Naive B cell (primary cell): ENCODE measurements at places on chromosomes 7 and 10. TPM values are rescaled to one million over a fixed set of nuclear protein-coding genes. Genes with fewer than 3 reads are reported as not detected.

PURB gene
- 2.9 TPM for polyA plus RNA-seq

CYP2C8 gene
- not detected for polyA plus RNA-seq

- no peak for DNase-seq
These were observed 39.9 kb downstream of the DKK1 start for GRCh38 chr10:52353960-52354394.

STOX1 gene
- 0.20 TPM for polyA plus RNA-seq

DNA sequence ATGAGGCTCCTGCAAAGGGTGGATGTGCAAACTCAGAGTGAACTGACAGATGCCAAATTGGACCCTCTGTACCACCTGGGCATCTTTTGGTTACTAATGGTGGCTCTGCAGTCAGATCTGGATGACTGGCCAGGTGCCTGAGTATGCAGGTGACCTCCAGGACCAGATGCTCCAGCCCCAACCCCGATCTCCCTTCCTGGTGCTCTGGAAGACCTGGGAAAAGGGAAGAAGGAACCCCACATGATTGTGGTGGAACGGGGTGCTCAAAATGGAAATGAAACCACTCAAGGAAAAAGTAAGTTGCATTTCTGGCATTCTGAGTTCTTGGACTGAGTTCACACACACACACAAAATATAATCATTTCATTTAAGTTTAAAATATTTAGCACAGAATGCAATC, 9.8 kb upstream of the AEBP1 start:
- no peak for DNase-seq

DNA sequence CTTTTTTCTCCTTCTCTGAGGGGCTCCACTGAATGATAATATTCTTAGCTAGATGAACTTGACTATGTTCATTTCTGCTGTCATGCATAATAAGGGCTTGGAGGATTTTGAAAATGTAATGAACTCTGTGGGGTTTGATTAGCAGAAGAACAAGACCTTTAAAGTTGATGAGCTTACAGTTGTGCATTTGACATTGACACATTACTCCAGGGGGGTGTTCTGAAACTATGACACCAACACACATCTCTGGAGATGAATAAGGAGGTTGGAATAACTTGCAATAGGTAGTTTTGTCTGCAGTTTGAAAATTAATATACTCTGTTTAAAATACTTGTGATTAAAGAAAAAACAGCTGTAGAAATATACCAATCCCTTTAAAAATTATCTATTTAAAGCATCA, 80.3 kb downstream of the ANK3 start:
- DNase-seq: no peak

DNA sequence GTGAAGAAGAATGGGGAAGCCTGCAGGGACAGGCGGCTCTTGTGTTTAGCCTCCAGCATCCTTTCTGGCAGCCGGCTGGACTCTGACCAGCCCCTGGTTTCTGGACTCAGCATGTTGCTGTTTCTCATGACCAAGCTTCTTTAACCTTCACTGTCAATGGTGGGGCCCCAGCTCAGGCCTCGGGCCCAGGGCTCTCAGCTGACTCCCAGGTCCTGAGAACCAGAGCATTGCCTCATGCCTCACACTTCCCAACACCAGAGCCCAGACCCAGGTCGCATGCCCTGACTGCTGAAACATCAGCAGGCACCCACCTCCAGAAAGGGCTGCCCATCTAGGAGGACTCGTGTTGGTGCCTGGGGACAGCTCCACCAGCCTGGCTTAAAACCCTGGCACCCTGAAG, 34.8 kb upstream of the FGFR2 start:
- DNase-seq: no peak

DNA sequence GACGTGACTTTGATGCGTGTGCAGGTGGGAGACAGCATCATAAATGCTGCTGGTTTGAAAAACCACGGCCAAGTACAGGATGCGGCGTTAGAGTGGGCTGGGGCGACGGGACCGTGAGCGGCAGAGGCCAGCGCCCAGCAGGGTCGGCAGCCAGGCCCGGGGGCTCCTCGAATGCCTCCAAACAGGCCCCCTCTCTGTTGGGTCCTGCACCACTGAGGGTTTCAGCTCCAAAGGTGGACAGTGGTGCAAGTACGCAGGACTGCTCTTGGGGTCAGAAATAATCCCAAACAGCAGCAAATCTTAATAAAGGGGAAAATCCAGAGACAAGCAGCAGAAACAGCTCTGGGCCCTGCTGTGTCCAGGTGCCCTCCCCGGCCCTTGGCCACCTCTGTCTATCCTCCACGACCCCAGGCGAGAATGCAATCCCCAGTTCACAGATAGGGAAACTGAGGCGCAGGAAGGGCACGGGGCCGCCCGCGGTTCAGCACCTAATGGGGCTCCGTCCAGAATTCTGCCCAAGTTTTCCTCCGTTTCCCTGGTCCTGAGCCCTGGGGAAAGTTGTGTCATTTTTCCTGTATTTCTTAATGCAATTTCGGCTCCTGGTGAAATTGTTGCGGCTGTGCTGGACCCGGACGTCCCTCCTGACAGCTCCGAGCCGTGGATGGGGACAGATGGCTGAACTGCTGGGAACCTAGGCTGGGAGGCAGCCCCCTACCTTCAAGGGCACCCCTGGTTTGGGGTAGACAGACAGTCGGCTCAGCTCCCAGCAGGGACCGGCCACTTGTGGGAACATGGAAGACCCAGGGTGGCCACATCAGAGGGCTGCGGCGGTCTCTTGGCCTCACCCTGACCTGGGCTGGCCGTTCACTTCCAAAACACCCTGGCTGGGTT, 97.4 kb downstream of the FOXL3 start:
- no peak for DNase-seq

DNA sequence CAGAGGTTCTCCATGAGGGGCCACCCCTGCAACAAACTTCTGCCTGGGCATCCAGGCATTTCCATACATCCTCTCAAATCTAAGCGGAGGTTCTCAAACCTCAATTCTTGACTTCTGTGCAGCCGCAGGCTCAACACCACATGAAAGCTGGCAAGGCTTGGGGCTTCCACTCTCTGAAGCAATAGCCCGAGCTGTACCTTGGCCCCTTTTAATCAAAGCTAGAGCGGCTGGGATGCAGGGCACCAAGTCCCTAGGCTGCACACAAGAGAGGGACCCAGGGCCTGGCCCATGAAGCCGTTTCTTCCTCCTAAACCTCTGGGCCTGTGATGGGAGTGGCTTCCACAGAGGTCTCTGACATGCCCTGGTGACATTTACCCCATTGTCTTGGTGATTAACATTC, 43.8 kb downstream of the CDHR3 start:
- no peak for DNase-seq

DNA sequence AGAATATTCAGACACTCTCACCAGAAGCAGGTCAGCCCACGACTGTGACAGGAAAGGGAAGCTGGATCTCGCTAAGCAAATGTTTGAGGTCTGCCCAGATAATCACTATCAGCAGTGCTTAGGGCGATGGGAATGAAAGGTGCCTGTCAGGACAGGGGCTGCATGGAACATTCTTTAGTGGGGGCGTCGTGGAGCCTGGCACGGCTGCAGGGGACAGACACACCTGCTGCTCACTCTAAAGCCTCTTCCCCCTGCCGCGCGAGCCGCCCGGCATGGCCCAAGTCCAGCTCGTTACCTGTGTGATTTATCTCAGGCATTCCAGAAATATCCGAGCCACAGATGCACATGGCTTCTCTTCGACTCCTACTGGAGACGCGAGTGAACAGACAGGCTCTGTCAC, 235.5 kb downstream of the GLRX3 start:
- DNase-seq: no peak

NSMCE4A gene
- 66.4 TPM for polyA plus RNA-seq

GRCh38 chr10:78894089-78894840, 174.5 kb upstream of the ZMIZ1 start:
- DNase-seq: no peak

PNLIPRP1 gene
- polyA plus RNA-seq: not detected

CD36 gene
- 4.3 TPM for polyA plus RNA-seq

DNA sequence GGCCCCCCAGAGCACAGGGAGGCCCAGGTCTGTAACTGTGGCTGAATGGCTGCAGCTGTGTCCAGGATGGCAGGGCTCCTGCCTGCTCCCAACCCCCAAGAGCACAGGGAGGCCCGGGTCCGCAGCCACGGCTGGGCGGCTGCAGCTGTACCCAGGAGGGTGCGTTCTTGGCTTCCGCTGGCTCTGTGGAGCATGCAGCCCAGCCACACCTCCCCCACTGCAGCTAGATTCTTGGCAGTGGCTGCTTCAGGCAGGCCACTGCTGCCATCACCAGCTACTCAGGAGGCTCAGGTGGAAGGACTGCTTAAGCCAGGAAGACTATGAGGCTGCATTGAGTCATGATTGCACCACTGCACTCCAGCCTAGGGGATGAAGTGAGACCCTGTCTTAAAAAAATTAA, 27.9 kb downstream of the C7orf25 start:
- DNase-seq: peak; percentile 28

GRCh38 chr7:100983451-100984187, 14.3 kb downstream of the MUC12 start:
- no peak for DNase-seq

PNLIP gene
- polyA plus RNA-seq: not detected

PVRIG gene
- polyA plus RNA-seq: 55.4 TPM

LHFPL3 gene
- polyA plus RNA-seq: not detected

DNA sequence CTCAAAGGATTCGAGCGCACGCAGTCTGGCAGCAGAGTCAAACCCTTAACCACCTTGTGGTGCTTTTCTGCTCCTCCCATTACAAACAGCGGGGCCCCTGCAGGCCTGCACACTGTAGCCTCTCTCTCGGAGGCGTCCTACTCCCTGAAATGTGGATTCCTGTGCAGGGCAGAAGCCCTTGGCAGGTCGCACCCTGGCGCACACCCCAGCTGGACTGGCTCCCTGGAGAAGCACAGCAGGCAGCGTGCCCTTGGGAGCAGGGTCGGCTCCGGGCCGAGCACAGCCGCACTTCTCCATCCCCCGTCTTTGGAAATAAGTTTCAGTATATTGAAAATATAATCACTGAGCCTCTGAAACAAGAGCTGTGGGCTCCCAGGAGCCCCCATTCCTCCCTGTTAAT, 144.1 kb downstream of the C10orf105 start:
- no peak for DNase-seq

GRCh38 chr7:20790375-20790774, 3.7 kb upstream of the SP8 start:
- DNase-seq: no peak

DNA sequence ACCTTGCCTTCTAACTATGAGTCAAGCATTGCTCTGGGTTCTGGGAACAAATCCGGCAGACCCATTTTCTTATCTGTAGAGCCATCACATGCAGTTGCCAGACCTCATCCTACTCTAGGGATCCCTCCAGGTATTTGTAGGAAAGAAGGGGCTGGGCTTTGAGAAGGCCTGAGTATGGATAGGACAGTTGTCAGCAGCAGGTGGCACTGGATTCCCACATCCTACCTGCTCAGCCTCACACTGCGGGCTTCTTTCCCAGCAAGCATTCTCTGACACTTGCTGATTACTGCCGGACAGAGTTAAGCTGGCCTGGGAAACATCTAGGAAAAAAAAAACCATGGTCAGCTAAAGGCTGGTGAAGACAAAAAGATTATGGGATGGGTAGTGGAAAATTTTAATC, 224.1 kb downstream of the CCSER2 start:
- no peak for DNase-seq

DNA sequence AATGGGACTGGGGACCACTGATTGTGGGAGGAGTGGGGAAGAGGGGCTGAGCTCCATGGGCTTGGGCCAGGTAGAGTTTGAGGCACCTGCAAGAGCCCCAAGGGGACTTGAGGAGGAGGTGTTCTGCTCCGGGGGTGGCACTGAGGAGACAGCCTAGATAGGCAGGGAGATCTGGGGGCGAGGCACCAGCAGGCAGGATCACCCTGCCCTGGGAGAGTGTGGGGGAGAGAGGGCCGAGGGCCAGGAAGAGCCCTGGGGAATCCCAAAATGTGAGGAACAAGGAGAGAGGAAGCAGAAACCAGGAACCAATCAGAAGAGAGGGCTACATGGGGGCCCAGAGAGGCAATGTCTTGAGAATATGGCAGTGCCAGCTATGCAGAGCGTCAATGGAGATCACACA, 34.6 kb downstream of the LEP start:
- DNase-seq: no peak

DNA sequence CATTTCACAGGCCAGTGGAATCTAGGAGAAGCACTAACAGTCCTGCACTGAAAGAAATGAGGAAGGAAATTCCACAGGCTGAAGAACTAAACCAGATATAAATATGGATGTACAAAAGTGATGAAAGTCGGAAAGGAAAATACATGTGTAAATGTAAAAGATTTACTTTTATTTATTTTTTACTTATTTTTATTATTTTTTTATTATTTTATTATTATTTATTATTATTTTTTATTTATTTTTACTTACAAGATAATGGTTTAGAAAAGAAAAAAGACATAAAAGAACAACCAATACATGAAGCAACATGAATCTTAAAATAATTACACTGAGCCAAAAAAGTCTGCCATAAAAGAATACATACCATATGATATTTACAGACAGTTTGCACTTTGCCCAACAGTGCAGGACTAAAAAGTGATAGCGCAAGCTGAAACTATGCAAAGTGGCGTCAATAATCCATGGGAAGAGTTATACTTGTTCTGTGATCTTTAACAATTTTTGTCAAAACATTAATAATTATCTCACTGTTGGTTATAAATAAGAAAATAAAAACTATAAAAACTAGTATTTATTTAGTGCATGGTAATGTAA, 317.8 kb upstream of the MKI67 start:
- DNase-seq: no peak

- no peak for DNase-seq
These were observed 220.0 kb upstream of the KCND2 start for GRCh38 chr7:120052884-120053382.

LRRD1 gene
- not detected for polyA plus RNA-seq

CCDC7 gene
- polyA plus RNA-seq: 13.1 TPM

DNA sequence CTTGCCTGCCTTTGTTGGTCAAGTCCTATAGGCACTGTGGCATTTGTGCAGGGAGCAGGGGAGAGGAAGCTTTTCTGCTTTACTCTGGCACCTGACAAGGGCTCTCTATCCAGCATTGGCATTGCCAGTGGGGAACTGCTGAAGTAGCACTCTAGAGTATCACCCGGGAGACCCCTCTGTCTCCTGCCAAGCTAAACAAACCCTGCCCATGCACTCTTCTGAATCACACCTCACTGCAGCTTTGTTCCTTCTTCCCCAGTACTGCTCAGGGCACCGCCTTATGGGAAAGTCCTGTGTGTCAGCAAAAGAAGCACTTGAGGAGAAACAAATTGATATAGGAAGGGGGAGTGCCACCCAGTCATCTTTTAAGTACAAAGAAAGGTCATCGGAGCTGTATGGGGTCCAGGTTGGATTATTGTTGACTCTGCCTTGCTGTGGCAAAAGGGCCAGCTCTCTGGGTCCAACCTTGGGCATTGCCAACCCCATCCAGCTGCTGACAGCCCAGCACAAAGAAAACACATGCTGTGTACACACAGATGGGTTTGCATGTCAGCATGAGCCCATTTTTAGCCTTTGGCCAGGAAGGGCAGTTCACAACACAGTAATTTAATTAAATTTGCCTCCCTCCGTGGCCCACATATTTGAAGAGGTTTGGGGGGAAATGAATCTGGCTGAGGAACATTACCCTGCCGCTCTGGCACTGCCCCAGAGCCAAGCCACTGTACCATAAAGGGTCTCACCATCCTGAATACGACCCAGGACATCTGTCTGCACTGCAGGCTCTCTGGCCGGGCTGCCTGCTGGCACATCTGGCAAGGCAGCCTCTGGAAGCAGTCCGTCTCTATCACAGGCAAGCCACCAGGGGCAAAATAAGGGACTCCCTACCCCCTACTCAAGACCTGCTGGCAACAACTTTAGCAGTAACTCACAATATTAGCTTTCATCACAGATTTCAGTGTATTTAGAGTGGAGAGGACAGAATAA, 13.1 kb downstream of the LRRC4 start:
- no peak for DNase-seq
